ENCODE measurements at places on chromosomes 7 and 10.

DNA sequence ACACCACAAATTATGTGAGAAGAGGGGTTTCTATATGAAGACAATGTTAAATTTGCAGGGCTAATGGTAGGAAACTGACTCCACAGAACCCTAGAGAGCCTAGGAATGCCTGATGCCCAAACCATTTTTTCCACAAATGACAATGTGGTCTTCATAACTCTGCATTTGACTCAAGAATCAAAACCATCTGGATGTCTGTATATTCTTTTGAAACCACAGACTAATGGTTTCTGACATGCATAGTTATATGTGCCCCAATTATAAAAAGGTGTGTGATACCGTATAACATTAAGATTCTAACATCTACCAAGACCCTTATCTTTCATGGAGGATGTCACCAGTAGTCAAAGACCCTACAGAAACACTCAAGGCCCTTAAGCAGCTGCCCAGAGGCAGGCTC is 20.3 kb downstream of the SEC61G start:
- H3K4me1 ChIP-seq: no peaks in the 10 kb centered on the region
- no peaks in the 10 kb centered on the region for H3K27me3 ChIP-seq
- no peak for DNase-seq
- no peak overlapping the region for H3K27ac ChIP-seq
- no peak overlapping the region for H3K4me3 ChIP-seq
- no peaks in the 10 kb centered on the region for H3K36me3 ChIP-seq

DNA sequence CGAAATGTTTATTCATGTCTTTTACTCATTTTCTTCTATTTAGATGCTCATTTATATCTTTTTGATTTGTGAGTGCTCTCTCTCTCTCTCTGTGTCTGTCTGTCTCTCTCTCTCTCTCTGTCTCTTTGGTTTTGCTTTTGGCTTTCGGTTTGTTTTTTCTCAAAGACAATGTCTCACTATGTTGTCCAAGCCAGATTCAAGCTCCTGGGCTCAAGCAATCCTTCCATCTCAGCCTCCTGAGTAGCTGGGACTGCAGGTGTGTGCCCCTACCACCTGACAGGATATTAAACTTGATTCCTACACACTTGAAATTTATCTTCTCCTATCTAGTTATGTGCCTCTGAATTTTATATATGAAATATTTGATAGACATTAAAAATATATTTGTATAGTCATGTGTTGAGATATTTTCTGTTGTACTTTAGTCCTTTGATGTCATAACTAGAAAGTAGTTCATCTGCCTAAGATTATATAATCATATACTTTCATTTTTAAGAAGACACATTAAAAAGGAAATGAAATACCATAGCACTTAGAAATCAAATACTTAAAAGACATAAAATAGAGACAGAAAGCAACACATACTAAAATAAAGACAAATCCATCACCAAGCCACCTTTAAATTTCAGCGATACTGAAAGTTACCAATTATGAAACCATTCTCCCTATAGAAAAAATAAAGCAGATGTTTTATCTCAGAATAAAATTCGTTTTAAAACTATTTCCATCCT is 68.1 kb upstream of the SFMBT2 start:
- H3K36me3 ChIP-seq: no peaks in the 10 kb centered on the region
- no peak overlapping the region for H3K4me3 ChIP-seq
- H3K27me3 ChIP-seq: no peaks in the 10 kb centered on the region
- H3K27ac ChIP-seq: no peak overlapping the region

- H3K36me3 ChIP-seq: no peaks in the 10 kb centered on the region
- no peaks in the 10 kb centered on the region for H3K27me3 ChIP-seq
- no peak for DNase-seq
- no peak overlapping the region for H3K27ac ChIP-seq
These were observed 67.9 kb downstream of the MTURN start for GRCh38 chr7:30202671-30203070.

- H3K4me1 ChIP-seq: no peaks in the 10 kb centered on the region
- no peaks in the 10 kb centered on the region for H3K36me3 ChIP-seq
- H3K4me3 ChIP-seq: no peak overlapping the region
- H3K27me3 ChIP-seq: peaks cover 3% of the 10 kb centered on the region
- no peak overlapping the region for H3K27ac ChIP-seq
These were observed 73.2 kb downstream of the SEM1 start for GRCh38 chr7:96636342-96636860.

- H3K36me3 ChIP-seq: no peaks in the 10 kb centered on the region
- H3K4me1 ChIP-seq: peaks cover 30% of the 10 kb centered on the region
- H3K4me3 ChIP-seq: no peak overlapping the region
- no peak for DNase-seq
- H3K27ac ChIP-seq: no peak overlapping the region
- no peaks in the 10 kb centered on the region for H3K27me3 ChIP-seq
These were observed 140.6 kb downstream of the GNAI1 start for GRCh38 chr7:80275192-80275605.

DNA sequence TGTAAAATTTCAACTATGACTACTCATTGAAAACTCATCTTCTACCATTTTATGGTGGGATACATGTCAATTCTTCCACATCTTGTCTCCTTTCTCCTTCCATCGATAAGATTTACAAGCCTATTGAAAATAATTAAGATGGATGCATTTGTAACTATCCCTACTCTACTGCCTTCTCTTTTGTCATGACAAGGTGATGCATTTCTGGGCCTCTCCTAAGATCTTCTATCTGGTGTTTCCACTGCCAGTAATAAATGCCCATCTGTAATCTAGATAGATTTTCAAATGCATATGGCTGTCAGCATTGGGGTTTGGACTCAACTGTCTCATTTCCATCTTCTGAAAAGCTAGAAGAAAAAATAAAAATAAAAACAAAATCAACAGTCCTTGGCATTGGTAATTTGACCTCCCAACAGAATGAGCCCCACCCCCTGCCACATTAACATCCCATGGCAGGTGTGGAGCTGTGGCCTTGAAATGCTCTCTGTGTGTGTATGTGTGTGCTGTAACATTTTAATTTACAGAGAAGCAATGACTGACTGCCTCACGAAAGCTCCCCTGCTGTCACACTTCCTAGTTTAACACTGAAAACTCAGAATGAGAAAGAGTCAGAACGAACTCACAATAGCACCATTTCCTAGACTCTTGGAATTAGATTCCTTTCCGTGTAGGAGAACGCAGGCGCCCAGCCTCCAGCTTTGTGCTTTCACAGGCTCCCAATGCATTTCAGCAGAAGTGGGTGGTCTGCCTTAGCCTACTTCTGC is 74.2 kb downstream of the RHOBTB1 start:
- no peak overlapping the region for H3K4me3 ChIP-seq
- H3K4me1 ChIP-seq: no peaks in the 10 kb centered on the region
- H3K27ac ChIP-seq: no peak overlapping the region

GRCh38 chr10:129725011-129725410 is 239.1 kb downstream of the EBF3 start:
- H3K36me3 ChIP-seq: no peaks in the 10 kb centered on the region
- H3K4me1 ChIP-seq: no peaks in the 10 kb centered on the region
- no peak for DNase-seq
- H3K4me3 ChIP-seq: no peak overlapping the region
- H3K27ac ChIP-seq: no peak overlapping the region
- H3K27me3 ChIP-seq: no peaks in the 10 kb centered on the region

DNA sequence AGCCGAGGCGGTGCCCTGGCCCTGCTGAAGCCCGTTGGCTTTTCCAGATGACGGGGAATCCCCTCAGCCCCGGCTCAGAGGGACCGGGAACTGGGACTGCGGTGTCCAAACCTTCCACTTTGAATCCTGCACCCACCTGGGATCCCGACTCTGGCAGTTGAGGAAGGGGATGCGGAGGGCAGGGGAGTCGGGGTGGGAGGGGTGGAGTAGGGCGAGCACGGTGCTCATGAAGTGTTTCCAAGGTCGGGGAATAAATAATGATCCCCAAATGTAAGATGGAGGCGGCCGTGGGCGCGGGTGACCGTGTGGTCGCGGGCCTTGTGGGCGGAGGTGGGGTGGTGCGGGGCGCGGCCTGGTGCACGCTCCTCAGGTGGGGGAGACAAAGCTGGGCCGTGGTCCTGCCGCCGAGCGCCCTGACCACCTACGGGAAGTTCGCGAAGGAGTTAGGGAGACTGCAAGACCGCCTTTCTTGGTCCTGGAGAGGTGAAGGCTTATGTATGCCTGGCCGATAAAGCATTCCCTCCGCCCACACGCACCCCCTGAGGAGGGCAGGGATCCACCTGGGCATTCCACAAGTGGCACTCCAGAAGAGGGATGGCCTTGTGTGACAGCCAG is 1.4 kb downstream of the MTURN start:
- peak overlapping the region; percentile 31 for H3K27ac ChIP-seq
- H3K4me1 ChIP-seq: no peaks in the 10 kb centered on the region
- no peaks in the 10 kb centered on the region for H3K27me3 ChIP-seq
- peak overlapping the region; percentile 99 for H3K4me3 ChIP-seq
- no peak for DNase-seq

DNA sequence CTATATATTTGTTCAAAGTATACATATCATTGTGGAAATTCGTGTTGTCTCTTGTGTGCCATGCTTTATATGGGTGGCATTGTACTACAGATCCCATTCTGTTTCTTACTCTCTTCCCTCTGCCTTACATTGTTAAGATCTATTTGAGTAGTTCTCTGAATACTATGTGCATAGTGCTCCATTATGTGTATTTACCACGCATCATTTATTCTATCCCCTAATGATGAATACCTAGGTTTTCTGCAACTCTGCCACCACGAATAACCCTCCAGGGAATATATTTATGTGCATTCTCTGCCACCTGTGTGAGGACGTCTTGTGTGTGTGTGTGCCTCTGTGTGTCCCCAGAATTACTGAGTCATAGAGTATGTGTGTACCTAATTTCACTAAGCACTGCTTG is 431.2 kb upstream of the C7orf33 start:
- no peaks in the 10 kb centered on the region for H3K27me3 ChIP-seq
- no peaks in the 10 kb centered on the region for H3K4me1 ChIP-seq
- no peak for DNase-seq
- H3K4me3 ChIP-seq: no peak overlapping the region

- H3K36me3 ChIP-seq: no peaks in the 10 kb centered on the region
- DNase-seq: no peak
- no peak overlapping the region for H3K4me3 ChIP-seq
These were observed 348.7 kb upstream of the SEMA3C start for GRCh38 chr7:81267508-81267907.

GRCh38 chr10:17430647-17431355 is 23.6 kb downstream of the ST8SIA6 start:
- no peak overlapping the region for H3K27ac ChIP-seq
- no peak overlapping the region for H3K4me3 ChIP-seq
- no peak for DNase-seq
- H3K27me3 ChIP-seq: no peaks in the 10 kb centered on the region
- H3K36me3 ChIP-seq: no peaks in the 10 kb centered on the region

GRCh38 chr10:96285331-96285752 is 14.0 kb upstream of the BLNK start:
- no peak overlapping the region for H3K27ac ChIP-seq
- no peak overlapping the region for H3K4me3 ChIP-seq
- H3K27me3 ChIP-seq: no peaks in the 10 kb centered on the region

DNA sequence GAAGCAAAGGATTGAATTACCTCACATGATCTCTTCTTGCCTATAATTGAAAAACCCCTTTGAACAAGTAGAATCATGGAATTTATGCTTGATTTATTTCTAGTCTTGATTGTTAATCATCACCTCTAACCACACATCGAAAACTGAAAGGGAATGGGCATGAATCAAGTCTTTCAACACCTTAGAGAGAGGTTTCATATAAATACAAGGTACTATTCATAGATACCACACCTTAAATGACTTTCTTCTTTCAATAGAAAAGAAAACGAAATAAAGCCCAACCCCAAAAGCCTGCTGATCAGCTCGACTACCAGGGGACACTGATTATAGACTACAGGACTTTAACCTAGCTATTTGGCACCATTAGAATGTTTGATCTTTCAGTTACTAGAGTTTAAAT is 128.6 kb upstream of the PTPRZ1 start:
- H3K36me3 ChIP-seq: no peaks in the 10 kb centered on the region
- peaks cover 32% of the 10 kb centered on the region for H3K4me1 ChIP-seq
- no peak overlapping the region for H3K4me3 ChIP-seq

GRCh38 chr7:148847815-148848734 is 36.0 kb downstream of the EZH2 start:
- H3K4me3 ChIP-seq: no peak overlapping the region
- H3K27me3 ChIP-seq: no peaks in the 10 kb centered on the region
- DNase-seq: no peak
- H3K4me1 ChIP-seq: no peaks in the 10 kb centered on the region
- no peak overlapping the region for H3K27ac ChIP-seq

GRCh38 chr7:150934045-150934766 is 43.9 kb downstream of the KCNH2 start:
- peaks cover 16% of the 10 kb centered on the region for H3K4me1 ChIP-seq
- DNase-seq: no peak
- H3K36me3 ChIP-seq: no peaks in the 10 kb centered on the region
- H3K4me3 ChIP-seq: no peak overlapping the region
- H3K27ac ChIP-seq: no peak overlapping the region

GRCh38 chr7:94127026-94127425 is 122.9 kb upstream of the BET1 start:
- no peaks in the 10 kb centered on the region for H3K27me3 ChIP-seq
- no peaks in the 10 kb centered on the region for H3K36me3 ChIP-seq
- H3K4me3 ChIP-seq: no peak overlapping the region
- DNase-seq: no peak

DNA sequence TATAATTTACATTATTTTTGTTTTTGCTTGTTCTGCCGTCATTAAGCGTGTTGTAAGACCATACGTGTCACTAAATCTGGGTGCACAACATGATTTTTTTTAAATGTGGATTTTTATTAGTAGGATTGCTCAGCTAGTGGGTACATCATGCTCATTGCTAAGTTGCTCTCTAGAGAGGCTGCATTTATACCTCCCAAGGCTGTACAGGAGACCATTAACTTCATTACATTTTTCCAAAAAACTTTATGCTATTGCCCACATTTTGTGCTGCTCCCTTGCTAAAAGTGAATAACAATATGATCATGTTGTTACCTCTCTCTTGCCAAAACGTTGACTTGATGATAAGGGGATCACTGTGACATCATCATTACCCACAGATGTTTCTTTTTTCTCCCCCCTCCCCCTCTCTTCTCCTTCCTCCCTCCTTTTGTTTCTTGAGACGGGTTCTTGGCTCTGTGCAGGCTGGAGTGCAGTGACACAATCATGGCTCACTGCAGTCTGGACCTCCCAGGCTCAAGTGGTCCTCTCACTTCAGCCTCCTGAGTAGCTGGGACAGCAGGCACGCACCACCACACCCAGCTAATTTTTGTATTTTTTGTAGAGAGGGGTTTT is 65.1 kb downstream of the BMPR1A start:
- no peaks in the 10 kb centered on the region for H3K27me3 ChIP-seq
- H3K36me3 ChIP-seq: no peaks in the 10 kb centered on the region
- no peak overlapping the region for H3K27ac ChIP-seq
- H3K4me3 ChIP-seq: no peak overlapping the region

DNA sequence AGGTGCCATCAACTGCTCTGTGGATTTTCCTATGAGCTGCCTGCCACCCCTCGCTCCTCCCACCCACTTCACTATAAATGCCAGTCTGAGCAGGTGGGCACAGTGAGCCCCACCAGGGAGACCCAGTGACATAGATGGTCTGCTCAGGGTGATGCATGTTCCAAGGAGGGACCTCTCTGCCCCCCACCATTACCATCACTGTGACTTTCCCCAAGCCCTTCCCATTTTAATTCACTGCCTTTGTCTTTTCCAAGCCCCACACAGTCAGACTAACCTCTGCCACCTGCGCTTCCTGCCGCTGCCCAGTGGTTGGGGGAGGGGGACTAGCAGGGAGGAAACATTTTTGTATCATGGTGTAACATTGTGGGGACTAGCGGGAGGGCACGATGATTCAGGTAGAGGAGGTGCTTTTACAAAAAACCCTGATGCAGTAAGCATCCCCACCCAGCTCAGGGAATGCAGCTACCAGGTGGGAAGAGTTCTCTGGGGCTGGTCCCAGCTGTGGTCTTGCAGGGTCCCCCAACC is 24.6 kb downstream of the PRSS2 start:
- H3K36me3 ChIP-seq: no peaks in the 10 kb centered on the region
- no peak for DNase-seq
- no peak overlapping the region for H3K27ac ChIP-seq
- H3K4me1 ChIP-seq: peaks cover 10% of the 10 kb centered on the region

Measured in RWPE2 (cell line).